ENCODE measurements at places on chromosomes 3 and 15.

DNA sequence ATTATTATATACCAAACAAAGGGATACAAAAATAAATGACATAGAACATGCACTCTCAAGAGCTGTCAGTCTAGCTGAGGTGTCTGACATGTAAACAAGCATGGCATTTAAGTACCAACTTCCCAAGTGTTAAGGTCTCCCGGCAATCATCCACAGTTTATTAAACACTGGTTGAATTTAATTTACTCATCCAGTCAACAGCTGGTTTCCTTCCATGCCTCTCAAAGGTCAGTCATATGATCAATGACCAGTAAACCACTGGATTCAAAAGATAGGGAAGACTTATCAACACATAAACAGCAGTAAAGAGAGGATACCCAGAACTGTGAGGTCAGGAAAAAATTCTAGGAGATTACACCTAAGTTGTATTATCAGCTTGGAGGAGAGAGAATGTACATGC is 80.4 kb downstream of the ADAM10 start:
- DNase-seq = no peak

GRCh38 chr3:45084820-45085816 is 59.0 kb downstream of the CLEC3B start:
- DNase-seq = no peak

DNA sequence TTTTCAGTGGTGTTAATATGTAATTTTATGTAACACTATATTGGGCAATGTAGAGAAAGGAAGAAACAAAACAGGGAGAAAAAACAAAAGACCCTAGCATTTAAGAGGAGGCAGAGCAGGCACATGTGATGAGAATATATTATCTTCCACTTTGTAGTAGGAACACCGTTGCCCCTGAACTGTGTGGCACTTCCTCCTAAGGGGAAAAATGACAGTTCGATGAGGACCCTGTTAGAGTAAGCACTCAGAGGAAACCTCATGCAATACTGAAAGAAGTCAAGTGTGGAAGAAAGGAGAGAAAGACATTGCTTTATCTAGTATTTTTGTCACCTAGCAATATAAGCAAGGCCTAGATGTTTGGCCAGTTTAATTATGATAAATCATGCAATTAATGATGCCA is 32.2 kb downstream of the ARPP21 start:
- no peak for DNase-seq

GRCh38 chr3:59542276-59542675 is 492.5 kb upstream of the CFAP20DC start:
- no peak for DNase-seq

GRCh38 chr15:41416128-41416741 is 660 bp upstream of the RTF1 start:
- no peak for DNase-seq

- no peak for DNase-seq
These were observed 89.3 kb downstream of the CHD2 start for GRCh38 chr15:92989470-92989869.

DNA sequence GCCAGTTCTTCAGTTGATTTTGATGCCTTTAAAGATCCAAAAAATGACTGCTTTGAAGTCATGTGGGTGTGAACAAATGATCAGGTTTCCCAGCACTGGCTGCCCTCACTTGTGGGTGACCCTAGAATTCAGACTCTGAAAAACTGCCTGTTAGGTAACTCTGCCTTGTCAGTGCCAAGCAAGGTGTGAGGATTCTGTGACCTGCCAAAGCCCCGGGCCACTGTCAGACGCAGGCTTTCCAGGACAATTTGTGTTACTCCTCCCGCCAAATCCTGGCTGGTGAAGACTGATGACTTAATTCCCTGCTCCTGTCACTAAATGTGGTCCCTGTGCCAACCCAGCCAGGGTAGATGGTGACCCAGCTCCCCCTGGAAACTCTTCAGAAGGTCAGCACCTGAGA is 99.2 kb upstream of the PSMD6 start:
- no peak for DNase-seq

DNA sequence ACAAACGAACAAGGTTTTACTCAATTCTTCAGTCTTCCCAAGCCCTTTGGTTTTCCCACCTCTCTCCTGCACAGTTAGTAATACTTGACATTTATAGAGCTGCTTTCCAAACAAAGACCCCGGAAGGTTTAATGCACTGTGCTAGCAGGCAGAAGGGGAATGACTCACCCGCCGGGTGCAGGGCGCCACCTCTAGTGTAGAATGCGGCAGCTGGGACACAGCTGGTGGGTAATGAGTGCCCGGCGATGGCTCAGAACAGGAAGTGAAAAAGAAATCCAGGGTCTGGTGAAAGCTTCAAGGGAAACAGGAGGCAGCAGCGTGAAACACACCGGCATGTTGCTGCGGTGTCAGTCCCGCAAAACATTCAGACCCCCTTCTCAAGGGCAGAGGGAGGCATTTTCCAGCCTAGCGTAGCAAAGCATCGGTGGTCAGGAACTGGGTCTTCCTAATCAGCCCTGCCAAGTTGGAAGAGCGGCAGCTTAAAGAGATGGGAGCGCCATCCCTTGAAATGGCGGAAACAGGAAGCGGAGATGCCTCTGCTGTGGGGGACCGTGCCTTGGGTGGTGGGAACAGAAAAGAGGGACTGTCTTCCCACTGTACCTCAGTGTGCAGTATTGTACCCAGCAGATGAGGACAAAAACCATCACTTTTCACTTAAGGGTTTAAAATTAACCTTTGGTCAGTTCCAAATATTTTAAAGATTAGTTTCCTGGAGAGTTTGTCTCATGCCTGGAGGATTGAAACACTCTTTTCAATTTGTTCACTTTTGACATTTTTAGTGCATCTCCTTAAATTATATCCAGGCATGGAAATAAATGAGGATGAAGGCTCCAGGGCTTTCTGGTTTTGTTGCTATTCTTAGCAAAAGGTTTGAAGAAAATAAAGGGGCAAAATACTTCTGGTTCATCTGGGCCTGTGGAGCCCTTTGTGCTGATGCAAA is 160.7 kb upstream of the MCTP2 start:
- DNase-seq = no peak

DNA sequence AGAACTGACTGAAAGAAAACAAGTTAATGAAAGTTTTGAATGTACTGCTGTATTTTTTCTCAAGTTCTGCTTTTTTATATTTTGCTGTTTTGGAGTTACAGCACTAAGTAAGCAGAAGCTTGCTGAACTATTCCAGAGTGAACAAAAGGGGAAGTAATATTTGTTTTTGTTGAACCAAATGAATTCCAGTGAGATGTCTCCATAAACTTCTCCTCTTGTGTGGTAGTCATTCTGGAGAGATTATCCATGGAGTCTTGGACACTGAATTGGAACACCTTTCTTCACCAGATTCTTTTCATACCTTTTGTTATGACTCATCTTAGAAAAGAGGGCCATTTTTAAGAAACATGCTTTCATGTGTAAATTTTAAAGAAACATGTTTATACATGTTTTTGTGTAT is 8.8 kb downstream of the ANKUB1 start:
- no peak for DNase-seq

Data from T-helper 2 cell (primary cell).